ENCODE measurements at places on chromosomes 6 and 20.
A peak's percentile ranks its signal among the peaks of the same experiment; 100 is the strongest.

GRCh38 chr6:35091346-35092083 lies 49.6 kb downstream of the TCP11 start:
- DNase-seq: peak; percentile 66

- DNase-seq: no peak
Observed at GRCh38 chr20:22586645-22587310, 2.4 kb upstream of the FOXA2 start.

GRCh38 chr6:14743144-14743473 lies 502.8 kb upstream of the JARID2 start:
- DNase-seq: no peak

DNA sequence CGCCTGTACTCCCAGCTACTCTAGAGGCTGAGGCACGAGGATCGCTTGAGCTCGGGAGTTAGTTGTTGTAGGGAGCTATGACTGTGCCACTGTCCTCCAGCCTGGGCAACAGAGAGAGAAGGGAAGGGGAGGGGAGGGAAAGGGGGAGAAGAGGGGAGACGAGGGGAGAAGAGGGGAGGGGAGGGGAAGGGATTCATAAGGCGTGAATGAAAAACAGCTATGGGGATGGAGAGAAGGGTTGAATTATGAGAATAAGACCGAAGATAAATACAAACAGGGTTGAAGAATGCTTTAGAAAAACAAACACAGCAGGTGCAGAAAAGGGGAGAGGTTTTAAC lies 106.0 kb downstream of the TRIM27 start:
- DNase-seq: no peak

DNA sequence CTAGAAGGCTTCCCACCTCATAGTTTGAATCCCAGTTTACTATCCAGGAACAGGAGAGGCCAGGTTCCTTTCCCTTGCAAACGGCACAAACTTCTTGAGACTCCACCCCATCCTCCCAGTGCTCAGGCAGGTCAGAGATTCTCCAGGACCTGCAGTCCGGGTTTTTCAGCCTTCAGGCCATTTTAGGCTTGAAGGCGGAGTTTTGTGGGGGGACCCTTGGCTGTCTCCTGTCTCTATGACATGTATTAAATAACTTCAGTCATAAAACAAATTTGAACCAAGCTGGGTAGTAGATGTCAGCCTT lies 230.1 kb downstream of the NFATC2 start:
- DNase-seq: no peak

DNA sequence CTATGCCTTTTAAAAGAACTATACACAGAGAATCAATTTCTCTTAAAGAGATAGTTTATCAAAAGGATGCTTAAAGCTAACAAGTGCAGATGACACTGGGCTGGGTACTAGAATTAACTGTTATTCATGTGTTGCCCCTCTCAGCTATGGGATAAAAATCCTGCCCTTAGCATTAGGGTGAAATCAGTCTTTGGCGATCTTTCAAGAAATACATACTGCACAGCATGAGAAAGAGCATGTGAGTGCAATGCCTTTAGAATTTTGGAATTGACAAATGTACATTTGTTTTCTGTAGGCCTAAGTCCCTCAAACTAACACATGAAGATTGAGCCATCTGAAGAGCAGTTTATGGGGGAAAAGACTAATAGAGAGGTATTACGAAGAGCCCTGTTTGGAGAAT lies 115.4 kb downstream of the ZFP64 start:
- DNase-seq: no peak

DNA sequence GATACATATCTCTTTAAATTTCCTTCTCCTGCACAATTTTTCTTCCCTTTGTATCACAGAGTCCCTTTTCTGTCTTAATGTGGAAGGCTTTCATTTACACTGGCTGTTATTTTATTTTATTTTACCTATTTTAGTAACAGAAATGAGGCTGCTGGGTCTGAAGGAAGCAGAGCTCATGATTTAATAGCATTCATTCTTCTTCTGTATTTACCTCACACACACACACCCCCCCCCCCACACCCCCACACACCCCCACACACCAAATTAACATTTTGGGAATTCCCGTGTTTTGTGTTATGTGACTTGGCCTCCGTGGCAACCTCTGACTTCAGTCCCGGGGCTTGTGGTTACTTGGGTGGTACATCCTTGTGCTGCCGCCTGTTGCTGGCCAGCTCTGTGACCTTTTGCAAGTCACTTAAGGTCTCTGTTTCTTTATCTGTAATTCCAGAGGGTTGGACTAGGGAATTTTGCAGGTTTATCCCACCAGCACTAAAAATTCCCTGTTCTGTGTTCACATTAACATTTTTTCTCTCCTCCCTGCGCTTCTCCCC lies 108.8 kb downstream of the TIAM2 start:
- DNase-seq: no peak

- DNase-seq: no peak
Observed at GRCh38 chr20:9374480-9374879, 139.9 kb upstream of the LAMP5 start.

- no peak for DNase-seq
Observed at GRCh38 chr6:19465256-19465655, 371.9 kb upstream of the ID4 start.

- DNase-seq: no peak
Observed at GRCh38 chr6:39797751-39798150, 5.6 kb downstream of the DAAM2 start.

- no peak for DNase-seq
Observed at GRCh38 chr6:130515306-130515705, 149.5 kb downstream of the TMEM200A start.

DNA sequence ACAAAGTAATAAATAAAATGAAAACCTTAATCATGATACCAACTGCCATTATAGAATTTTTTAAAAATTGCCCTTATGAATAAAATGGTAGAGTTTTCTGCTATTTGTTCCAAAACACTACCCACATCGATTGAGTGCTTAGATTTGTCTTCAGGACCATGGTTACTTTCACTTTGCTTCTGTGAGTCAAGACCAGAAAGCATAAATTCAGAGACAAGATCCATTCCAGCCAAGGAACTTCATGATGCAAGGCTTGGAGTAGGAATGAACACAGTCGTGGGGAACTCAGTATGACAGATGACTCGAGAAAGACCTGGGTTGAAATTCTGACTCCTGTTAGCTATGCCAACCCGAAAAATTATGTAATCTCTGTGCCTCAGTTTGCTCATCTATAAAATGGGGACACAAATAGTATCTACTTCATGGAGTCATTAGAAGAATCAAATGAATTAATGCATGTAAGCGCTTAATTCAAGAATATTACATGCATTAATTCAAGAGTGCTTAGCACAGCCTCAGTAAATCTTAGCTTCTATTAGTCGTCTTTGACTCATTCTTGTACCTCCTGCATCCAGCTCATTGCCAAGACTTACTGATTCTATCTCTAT lies 72.5 kb upstream of the MYLIP start:
- DNase-seq: peak; percentile 10

GRCh38 chr6:167118839-167119238 lies 4.1 kb upstream of the CCR6 start:
- DNase-seq: no peak

GRCh38 chr20:47173596-47174216 lies 182.8 kb downstream of the ZMYND8 start:
- DNase-seq: no peak

- DNase-seq: no peak
Observed at GRCh38 chr6:107538856-107539387, 49.0 kb downstream of the SOBP start.

DNA sequence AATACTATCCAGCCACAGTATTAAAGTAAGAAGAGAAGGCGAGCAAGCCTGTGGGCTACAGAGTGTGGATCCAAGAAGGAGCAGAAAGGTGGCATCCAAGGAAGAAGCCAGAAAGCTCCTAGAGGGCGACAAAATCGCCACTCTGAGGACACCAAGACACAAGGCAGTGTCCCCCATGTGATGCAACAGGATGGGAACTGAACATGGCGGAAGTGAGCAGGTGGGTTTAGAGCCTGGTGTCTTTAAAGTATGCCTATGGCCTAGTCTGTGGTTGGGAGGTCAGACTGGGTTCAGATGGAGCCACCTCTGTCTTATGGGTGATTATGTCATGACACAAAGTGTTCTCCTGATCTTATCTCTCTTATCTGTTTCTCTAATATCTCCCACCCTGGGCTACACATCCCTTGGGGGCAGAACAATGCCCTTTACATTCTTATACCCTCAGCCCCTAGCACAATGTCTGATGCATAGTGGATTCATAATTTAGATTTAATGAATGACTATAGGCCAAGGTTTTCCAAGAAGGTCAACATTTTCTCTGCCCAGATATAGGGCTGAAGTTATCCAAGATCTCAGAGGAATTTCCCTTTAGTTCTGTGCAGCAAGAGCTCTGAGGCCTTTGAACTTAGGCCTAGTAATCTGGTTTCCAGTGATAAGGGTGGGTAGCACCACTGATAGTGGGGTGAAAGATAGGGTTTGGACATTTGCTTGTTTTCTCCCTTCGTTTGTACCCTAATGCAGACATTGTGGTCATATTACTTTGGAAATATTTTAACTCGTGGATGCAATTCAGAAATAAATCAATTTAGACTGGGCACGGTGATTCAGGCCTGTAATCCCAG lies 167.3 kb upstream of the AKIRIN2 start:
- DNase-seq: no peak
